Effector memory CD4-positive, alpha-beta T cell (primary cell): ENCODE measurements at places on chromosomes 12 and 14.

- DNase-seq, result no peak
Measured at GRCh38 chr12:77116277-77116676, 50.9 kb upstream of the E2F7 start.

DNA sequence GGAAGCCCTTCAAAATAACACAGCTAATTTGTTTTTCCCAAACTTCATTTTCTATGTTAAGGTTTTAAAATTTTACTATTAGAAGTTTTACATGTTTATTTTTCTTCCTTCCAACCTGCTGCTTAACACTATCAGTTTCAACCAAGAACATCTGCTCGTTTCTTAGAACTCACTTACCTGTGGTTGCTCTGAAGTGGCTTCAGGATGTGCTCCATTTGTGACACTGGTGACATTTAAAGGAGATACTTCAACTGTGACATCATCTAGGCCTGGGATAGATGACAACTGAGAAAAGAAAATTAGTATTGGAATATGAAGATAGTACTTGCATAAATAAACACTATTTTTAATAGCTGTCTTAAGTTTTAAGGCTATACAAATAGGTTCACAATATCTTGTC lies 17.9 kb downstream of the WASHC3 start:
- no peak for DNase-seq

- peak; percentile 24 for DNase-seq
Measured at GRCh38 chr14:51652168-51653078, 713 bp downstream of the FRMD6 start.

DNA sequence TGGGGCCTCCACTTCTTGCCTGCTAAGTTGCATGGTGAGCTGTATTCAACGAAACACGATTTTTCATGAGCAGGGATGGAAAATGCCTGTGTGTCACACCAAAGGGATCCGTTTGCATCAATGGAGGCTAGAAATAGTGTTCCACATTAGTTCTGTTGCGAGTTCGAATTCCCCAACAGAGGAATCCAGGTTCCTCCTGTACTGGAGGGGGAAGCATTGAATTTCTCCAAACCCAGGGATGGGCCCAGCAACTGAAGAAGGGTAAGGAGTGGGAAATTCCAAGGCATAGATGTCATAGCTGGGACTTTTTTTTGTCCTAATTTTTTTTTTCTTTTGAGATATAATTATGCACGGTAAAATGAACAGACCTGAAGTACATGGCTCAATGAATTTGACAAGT lies 336.2 kb downstream of the DPF3 start:
- no peak for DNase-seq

- no peak for DNase-seq
Measured at GRCh38 chr14:71011479-71011878, 104.2 kb downstream of the PCNX1 start.

DNA sequence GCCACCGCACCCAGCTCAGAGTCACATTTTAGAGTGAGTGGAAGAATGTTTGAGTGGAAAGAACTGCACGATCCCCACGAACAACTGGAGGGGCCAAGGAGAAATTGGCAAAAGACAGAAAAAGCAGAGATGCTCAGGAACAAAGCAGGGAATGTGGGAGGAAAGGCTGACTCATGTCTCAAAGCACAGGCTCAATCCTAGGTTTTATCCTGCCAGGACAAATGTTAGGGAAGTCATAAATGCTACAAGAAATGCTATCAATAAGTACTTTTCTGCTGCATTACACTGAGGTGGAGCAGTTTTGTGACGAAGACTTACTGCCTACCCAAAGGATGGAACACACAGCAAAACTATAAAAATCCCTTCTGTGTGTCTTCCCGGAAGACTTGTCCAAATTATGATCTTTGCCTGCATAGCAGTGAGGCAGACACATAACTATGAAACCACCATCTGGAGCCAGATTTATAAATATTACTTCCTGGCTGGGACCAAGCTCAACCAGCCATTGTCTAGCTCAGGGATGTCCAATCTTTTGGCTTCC lies 26.7 kb downstream of the NIN start:
- no peak for DNase-seq

- DNase-seq, result no peak
Measured at GRCh38 chr12:25767606-25768005, 190.9 kb upstream of the RASSF8 start.

DNA sequence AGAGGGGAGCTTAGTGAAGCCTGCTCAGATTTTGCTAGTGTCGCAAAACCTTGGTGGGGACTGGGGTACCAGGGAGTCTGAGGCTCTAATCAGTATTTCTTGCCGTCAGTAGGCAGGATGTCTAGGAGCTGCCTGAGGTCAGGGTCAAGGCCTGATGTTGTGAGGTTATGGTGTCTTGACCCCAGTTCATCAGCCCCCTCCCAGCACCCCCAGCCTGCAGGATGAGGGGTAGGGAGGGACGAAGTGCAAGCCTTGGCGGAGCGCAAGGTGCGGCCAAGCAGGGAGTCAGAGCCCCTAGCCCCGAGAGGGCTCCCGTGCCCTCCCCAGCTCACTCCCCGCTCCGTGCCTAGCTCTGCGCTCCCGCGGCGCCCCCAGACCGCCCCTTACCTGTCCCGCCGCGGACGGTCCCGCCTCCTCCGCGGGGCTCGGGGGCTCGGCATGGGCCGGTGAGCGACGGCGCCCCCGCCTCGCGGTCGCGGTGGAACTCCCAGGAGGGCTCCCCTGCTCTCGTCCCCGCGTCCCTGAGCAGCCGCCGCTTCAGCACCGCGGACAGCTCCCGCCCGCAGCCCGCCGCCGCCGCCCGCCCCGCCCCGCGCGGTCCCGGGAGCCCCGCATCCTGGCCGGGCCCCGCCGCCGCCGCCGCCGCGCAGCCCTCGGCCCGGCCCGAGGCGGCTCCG lies 347 bp downstream of the SYNDIG1L start:
- DNase-seq, result peak; percentile 15

- DNase-seq, result no peak
Measured at GRCh38 chr14:72779679-72780078, 114.2 kb downstream of the DPF3 start.

DNA sequence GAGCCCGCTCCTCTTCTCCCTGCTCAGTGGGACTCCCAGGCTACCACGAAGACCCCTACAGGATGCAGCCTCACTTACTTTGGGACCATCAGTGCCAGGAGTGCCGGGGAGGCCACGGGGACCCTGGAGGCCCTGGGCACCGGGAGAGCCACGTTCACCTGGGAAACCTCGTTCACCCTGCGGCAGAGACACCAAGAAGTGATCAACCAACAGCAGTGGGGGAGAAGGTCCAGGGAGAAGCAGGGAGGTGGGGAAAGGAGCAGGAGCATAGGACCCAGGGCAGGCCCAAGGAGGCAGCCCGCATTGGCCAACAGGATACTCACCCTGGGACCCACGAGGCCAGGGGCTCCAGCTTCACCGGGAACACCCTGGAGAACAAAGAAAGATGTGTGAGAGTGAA lies 19.4 kb downstream of the TMEM106C start:
- DNase-seq, result no peak

GRCh38 chr14:63725786-63726460 lies 1.9 kb downstream of the SGPP1 start:
- no peak for DNase-seq

DNA sequence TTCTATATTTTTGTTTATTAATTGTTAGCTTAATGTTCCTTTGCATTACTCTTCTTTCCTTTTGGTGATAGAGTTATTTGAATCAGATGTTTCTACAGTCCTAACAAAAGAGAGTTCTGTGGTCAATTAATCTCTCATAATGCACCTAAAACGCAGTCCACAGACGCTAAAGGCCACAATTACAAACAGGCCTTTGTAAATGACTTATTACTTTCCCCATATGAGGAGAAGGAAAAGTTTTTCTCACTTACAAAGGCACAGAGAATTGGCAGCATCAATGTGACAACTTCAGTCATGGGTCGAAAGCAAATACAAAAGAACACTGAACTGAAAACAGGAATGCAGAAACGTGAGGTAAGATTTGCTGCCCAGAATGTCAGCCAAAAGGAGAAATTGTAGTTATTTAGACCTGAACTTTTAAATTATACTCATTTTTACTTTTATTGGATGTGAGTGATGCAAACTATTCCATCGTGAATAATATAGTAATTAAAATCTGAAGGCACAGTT lies 142.0 kb upstream of the SYT10 start:
- no peak for DNase-seq

DNA sequence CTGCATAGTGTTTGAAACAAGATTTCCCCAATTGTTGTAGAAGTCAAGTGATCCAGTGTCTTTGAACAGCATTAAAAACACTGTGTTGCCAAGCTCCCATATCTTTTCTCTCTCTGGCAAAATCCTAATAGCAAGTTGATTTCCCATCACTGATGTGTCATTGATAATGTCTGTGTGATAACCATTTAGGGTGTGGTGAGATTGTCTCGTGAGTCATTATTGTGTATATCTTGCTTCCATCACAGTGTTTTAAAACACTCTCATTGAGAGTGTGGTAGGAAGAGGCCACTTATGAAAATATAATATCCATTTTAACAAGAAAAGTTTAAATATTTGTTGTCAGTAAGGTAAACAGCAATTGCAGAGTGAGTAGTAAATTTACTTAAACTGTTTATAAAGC lies 74.7 kb downstream of the PRORP start:
- DNase-seq, result no peak

DNA sequence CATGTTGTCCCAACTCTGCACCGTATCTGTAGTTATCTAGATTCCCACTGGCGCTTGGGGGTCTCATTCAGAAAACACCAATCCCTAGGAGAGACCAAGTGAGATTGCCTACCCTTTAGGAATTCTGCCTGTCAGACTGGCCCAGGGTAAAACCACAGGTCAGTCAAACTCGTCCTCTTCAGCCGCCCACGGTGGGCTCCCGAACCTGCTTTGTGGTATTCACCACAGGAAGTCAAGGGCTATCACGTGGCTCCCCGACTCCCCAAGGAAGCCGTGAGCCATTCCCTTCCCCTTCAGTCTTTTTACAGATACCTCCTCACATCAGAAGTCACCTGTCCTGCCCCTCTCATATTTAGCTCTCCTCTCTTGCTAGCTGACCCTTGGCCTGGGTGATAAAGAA lies 159.9 kb downstream of the EGLN3 start:
- no peak for DNase-seq

DNA sequence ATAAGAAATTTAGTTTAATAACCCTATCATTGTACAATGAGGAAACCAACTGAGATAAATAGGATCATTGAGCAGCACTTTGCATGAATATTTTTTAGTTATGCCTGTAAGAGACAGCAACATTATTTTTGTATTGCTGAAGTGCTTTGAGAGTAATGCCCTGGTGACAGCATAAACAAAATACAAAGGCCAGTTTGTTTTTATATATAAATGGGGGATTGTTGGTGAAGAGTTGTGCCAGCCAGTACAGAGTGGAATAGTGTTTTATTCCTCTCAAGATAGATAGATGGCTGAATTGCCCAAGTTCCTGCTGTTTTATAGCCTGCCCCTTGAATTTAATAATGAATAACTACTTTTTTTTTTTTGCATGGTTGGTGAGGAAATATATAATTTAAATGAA lies 101.8 kb downstream of the CNTN1 start:
- no peak for DNase-seq

- DNase-seq, result peak; percentile 36
Measured at GRCh38 chr14:24692382-24693352, 58.7 kb upstream of the GZMB start.
